ENCODE measurements at places on chromosomes 4 and X. TPM values are rescaled to one million over a fixed set of nuclear protein-coding genes. Genes with fewer than 3 reads are reported as not detected.

DNA sequence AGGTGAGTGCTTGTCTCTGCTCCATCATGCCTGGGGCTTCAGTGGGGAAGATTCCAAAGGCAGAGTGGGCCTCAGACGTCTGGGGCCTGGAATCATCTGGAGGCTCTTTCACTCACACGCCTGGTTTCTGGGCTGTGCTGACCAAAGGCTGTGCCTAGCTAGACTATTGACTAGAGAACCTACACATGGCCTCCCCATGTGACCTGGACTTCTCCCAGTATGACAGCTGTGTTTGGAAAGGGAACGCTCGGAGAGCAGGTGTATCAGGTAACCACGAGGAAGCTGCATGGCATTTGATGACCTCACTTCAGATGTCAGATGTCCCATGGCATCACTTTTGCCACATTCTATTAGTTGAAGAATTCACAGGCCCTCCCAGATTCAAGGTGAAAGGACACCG is 51.0 kb downstream of the ADGRL3 start:
- no peak for DNase-seq

PFKFB1 gene
- not detected for total RNA-seq

RNF113A gene
- 14.7 TPM for total RNA-seq

BEX1 gene
- total RNA-seq: 3.3 TPM

GRCh38 chr4:109007976-109008375 is 245.1 kb upstream of the ETNPPL start:
- DNase-seq: no peak

GRCh38 chr4:65508168-65508567 is 162.1 kb downstream of the EPHA5 start:
- no peak for DNase-seq

GRCh38 chr4:41887821-41888686 is 47.2 kb upstream of the TMEM33 start:
- peak; percentile 21 for DNase-seq

DNA sequence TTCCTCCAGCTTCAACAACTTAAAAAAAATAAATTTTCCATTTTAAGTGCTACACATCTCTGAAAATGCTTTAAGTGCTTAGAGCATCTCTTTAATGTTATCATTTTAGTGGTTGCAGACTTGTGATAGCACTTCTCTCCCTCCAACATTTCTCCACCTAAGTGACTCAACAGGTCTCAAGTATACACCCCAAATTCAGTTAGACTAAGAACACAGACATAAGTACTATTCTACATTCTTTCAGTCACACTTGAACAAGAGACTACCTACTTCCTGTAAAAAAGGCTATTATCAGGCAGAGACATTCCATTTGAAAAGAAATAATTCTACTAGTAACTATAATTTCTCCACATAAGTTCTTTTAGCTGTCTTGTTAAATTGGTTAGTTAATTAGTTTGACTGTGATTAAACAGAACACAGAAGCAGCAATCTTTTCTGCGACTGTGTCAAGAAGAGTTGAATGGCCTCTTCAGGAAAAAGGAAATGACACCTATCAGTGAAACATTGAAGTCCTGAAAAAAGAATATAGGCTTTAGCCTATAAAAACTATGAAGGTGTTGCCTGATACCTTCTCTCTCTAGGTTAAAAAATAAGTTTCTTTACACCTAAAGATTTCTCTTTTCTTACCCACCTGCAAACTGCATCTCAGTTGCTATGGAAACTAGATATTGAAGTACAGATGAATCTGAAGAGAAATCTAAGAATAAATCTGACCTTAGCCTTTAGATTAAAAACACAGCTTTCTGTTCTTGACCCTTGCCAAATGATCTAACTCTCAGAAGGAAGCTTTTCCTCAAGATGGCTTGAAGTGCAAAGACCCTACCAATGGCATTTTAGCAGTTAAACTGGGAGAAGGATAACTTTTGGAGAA is 18.0 kb downstream of the NAF1 start:
- no peak for DNase-seq

ADGRL3 gene
- total RNA-seq: 2.2 TPM

PAGE1 gene
- not detected for total RNA-seq

- no peak for DNase-seq
These were observed 208.9 kb downstream of the FAM47A start for GRCh38 chrX:33923262-33923661.

DNA sequence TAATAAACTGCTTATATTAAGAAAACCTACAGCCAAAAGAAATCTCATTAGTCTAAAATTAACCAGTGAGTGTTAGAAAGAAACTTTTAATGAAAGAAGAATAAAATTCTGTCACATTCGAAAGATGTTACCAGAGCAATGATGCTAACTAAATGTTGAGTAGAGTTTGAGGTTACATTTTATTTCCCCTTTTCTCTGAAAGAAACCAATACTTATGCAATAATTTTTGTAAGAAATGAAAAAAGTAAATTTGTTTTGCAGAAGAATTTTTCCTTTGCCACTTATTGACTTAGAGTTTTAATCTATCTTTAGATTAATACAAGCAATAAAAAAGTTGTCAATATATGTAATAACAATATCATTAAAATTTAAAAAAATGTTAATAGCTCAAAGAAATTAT is 574.0 kb upstream of the GALNTL6 start:
- DNase-seq: no peak

DNA sequence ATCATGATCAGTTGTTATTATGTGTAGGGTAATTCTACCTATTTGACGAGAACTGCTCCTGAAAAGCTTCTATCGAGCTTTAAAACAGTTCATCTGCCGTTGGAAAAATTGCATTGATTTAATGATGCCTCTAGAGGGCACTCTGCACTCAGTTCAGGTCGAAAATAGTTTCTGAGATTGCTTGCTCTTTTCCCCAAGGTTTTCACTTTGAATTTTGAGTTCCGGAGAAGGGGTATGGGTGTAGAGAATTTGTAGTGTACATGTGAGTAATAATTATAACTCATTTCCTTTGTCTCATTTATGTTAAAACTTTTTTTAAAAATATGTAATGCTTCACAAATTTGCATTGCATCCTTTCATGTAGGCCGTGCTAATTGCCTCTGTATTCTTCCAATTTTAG is 28.4 kb upstream of the TNIP3 start:
- no peak for DNase-seq

DNA sequence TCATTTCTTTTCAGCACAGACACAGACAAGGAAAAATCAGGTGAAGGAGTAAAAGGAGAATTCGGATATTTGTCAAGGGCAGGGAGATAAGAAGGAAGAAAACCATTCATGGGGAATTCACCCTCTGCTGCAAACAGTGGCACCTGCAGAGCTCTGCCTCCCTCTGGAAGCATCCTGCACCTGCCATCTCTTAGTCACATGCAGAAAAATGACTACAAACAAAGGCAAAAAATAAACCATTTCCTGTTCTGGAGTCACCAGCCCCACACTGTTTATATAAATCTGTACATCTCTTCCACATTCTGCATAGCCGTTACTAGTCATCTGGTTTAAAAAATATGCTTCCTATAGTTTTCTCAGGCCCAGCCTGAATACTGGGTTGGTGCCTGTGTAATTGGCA is 205.3 kb downstream of the ARAP2 start:
- no peak for DNase-seq

GRCh38 chr4:680928-681645 is 6.7 kb downstream of the MYL5 start:
- DNase-seq: peak; percentile 83

GRCh38 chr4:88215351-88215750 is 56.9 kb upstream of the ABCG2 start:
- no peak for DNase-seq

DNA sequence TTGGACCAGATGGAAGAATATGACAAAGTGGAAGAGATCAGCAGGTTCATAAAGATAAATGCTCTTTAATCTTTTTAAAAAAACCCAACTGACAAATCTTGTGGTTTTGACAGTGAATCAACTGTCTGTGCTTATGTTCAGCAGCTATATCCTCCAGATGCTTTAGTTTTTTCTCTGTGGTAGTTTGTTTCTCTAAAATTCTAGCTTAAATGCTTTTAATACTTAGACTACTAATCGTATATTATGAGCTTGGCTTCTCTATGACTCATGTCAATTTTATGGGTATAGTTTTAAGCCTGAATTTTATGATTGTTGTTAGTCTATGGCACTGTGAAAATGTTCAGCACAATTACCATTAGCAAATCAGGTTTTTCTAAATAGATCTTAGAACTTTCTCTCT is 12.9 kb downstream of the HHIP start:
- no peak for DNase-seq

GRCh38 chr4:87035881-87036509 is 101.2 kb downstream of the AFF1 start:
- no peak for DNase-seq

DNA sequence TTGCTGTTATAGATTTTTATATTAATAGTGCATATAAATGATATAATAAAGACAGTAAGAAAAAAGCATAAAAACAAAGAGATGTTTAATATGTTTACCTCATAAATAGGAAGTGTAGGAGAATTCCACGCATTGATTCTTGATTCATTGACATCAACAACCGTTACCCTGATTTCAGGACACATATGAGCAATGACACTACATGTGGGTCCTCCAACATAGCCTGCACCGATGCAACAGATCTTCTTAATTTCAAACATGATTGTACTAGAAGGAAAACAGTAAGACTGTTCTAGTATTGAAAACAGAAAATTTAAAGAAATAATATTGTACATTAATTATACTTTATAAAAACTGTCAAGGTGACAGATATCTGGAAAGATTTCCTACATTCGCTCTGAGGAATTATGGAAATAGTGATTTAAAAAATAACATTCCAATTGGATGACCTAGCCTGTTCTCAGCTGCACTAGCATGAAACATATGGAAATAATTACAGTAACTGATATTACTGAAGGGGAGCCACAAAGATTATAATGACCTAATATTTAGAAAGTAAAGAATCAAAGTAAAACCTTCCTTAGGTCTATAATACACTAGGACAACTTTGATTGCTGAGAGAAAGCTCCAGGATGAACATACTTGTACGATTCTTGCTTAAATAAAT is 5.9 kb downstream of the UGDH start:
- no peak for DNase-seq

FAM241A gene
- 2.2 TPM for total RNA-seq

GRCh38 chr4:2071912-2072867 is 13.1 kb downstream of the NAT8L start:
- no peak for DNase-seq

TMEM154 gene
- total RNA-seq: 4.9 TPM

GLRB gene
- total RNA-seq: not detected

ASMT gene
- total RNA-seq: not detected

GRCh38 chrX:9912351-9913145 is 54.6 kb upstream of the CLDN34 start:
- no peak for DNase-seq

DNA sequence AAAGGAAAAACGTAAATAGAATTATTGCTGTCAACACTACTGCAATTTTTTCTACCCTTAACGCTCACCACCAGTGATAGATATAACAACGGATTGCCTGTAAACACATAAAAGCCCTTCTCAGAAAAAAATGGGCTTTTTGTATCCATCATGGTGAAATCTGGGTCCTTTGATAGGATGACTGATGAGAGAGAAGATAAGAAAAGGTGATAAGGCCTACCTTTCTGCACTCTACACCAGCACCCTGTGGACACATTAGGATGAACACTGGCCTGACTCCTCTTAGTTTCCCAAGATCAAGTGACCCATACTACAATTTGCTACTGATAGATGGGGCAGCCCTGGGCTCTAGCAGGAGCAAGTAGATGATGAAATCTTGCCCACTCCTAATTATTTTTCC is 112.3 kb upstream of the RAP2C start:
- no peak for DNase-seq

DNA sequence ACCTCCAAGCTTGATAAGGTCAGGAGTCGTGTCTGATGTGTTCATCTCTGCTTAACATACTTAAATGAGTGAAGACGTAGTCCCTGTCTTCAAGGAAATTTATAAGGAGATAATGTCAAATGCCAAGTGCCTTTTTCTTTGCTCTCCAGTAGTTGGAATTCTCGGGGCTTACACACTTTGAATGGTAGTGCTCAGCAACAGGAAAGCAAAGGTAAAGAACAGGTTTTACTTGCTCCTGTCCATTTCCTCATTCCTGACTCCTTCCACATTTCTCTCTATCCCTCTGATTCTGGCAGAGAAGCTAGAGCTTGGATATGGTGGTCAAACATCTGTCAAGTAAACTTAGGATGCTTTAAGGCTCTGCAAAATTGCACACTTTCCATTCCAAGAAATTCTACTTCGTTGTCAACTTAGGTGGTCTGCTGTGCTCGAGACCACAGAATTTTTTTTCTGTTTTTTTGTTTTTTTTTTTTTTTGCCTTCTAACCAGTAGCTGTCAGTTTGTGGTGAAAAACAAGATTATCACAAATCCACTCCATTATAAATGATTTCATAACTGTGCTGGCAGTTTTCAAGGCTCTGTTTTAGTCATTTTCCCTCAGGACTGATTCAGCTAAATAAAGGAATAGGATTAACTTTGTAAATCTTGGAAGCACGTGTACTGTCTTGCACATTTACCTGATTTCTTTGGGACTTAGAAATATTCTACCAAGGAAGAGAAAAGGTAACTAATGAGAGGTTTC is 180.8 kb upstream of the ANXA3 start:
- no peak for DNase-seq

GRCh38 chr4:23873717-23874535 is 15.9 kb downstream of the PPARGC1A start:
- no peak for DNase-seq

GRCh38 chr4:182756161-182756690 is 161.0 kb downstream of the DCTD start:
- no peak for DNase-seq

DNA sequence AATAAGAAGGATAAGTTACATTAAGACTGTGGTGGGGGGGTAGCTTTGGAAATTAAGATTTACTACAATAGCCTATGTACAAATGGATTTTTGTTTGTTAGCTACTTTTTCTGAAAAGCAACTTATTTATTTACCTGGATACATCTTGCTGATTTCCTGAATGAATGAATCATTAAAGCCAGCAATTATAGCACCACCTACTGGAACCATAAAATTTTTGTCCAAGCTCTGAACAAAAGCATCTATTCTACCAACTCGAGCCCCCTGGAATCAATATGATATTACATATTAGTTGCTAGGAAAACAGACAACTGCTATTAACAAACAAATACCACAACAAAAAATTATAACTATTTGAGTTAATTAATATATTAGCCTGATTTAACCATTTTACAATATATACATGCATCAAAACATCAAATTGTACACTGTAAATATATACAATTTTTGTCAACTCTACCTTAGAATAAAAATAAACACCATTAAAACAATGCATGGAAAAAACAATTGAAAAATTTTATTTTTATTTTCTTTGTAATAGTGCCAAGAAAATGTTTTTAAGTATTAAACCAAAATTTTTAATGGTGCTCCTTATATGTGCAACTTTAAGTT is 15.3 kb downstream of the SEPSECS start:
- no peak for DNase-seq

RPL39 gene
- 766 TPM for total RNA-seq

SPARCL1 gene
- 138 TPM for total RNA-seq

GRCh38 chr4:109916027-109916409 is 3.3 kb downstream of the EGF start:
- no peak for DNase-seq

TRIM61 gene
- not detected for total RNA-seq

STK32B gene
- total RNA-seq: 0.60 TPM

DNA sequence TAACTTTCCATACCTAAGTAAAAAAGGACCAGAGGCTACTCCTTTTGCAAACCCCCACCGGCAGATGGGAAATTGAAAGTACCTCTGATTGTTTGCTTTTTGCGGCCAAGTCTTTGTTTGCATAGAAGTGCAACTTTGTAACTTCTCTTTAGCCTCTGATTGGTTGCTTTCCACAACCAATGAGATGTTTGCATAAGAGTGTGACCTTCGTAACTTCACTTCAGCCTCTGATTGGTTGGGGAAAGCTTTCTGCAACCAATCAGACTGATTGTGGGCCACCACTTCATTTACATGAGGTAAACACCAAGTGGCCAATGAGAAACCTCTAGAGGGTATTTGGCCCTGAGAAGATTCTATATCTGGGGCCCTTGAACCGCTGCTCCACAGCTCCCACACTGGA is 48.8 kb upstream of the PGRMC1 start:
- no peak for DNase-seq

Data from transverse colon (tissue), 4 donors.